ENCODE measurements at places on chromosomes 16 and 17.

DNA sequence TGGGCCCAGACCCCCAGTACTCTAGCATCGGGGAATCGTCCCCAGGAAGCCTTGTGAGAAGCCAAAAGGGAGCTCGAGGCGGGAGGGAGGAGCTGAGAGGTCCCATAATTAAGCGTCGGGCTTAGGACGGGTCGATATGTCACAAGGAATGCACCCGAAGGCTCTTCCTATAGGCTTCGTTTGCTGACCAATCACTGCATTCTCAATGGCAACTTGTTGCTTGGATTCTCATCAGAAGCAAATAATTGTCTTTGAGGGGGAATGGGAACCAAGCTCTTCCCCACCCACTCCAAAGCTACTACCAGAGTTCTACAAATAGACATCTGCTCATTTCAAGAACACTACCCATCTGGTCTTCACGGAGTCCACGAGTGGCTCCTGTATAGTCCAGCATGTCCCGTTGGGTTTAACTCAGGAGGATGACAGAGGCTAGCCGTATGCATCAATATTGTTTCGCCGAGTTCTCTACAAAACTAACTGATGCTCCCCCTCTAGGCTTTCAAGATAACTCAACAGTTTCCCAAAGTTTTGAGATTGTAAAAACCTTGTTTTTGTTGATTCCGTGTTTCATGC, 628 bp upstream of the BLMH start:
- peak; percentile 68 for DNase-seq

GRCh38 chr17:74359916-74360315, 1.8 kb downstream of the BTBD17 start:
- DNase-seq = no peak

DNA sequence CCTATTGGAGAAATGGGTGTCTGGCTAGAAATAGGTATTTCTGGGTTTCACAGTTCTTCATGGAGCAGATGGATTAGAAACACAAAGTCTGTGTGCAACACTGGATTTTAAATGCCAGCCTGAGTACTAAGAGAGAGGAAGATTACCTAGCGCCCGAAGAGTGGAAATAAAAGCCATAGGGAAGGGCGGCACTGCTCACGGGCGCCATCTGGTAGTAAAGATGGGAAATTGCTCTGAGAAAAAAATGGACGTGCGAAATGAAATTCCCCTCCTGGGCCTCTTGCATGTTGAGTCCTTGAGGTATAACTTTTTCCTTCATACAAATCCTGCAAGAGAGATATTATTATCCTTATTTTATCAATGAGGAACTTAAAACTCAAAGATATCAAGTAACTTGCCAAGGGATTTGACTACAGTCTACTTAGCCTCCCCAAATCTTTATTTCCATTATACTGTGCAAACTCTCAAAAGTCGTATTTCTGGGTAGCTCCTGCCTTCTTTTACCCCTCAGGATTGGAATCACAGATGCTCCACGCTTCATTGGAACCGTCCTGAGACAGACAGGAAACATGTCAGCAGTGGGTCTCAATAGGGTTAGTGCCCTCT, 72.8 kb downstream of the MMD start:
- peak; percentile 74 for DNase-seq

DNA sequence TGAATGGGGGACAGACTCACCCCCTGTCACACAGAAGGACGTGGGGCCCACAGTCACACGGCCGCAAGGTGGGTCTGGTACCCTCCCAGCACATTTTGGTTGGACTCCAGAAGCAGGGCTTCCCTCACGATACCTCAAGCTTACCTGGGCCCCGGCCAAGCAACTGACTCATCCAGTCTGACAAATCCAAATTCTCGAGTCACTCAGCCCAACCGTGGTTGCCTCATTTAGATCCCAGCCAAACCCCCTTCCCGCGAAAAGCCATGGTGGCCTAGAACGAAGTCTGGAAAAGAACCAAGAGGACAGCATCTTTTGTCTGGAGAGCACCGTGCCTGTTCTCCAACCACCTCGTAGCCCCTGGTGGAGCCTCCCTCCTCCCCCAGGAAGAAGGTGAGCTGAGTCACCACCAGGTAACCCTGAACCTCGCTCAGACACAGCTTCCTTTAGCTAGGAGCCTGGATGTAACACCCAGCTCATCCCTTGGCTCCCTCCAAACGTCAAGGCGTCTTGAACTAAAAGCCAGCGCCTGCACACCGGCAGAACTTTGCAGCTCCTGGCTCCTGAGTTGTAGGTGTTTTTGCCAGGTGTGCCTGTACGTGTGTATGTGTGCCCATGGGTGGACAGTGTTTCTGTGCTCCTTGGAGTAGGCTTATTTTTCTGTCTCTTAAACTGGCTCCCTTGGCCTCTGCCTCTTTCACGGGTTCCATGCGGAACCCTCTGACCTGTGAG, 78.9 kb downstream of the CMIP start:
- peak; percentile 49 for DNase-seq

DNA sequence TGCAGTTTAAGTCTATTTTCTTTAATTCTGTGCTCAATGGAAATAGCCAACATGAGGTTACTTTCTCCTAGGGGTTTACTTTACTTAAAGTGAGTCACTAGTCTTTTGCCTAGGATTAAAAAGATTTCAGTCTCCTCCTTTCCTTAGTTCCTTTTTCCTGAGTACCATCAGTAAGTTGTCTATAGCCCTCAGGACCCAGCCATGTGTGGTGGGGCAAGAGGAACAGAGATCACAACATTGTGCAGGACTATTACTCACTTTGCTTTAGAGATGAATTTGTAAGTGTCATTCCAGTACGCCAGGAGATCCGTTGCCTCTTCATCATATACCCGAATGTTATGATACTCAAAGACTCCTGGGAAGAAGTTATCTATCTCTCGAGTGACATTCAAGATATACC, 27.7 kb upstream of the CORO6 start:
- no peak for DNase-seq

- no peak for DNase-seq
These were observed 15.9 kb upstream of the ARHGAP17 start for GRCh38 chr16:25031132-25031440.

- DNase-seq = peak; percentile 6
These were observed 175.3 kb downstream of the UTP18 start for GRCh38 chr17:51435641-51436091.

DNA sequence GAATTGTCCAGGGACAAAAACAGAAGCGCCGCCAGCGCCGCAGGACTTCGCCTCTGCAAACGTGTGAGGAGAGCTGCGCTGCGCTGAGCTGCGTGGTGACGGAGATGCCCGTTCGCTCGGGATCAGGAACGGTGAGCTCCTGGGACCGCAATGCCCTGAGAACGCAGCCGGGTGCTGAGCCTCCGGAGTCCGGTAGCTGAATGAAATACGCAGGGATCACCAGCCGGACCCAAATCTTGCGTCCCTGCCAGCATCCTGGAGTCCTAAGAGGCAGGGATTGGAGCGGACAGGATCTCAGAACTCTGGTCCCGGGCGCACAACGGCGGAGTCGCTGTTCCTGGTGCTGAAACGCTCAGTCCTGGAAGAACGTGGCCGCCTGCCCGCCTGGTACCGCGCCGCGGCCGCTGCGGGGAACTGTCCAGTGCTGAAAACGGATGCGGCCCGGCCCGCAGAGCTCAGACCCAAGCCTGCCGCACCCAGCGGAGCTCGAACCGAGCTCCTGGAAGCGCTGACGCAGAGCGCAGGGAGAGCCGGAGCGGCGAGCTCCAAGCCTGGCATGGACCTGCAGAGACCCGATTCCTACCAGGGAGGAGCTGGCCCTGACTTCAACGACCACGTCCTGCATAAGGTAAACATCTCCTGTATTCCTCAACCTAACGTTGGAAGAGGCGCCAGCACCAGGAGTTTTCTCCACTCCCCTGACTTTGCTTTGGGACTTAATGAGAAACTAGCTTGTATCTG, 41.5 kb downstream of the CD300LF start:
- peak; percentile 83 for DNase-seq

DNA sequence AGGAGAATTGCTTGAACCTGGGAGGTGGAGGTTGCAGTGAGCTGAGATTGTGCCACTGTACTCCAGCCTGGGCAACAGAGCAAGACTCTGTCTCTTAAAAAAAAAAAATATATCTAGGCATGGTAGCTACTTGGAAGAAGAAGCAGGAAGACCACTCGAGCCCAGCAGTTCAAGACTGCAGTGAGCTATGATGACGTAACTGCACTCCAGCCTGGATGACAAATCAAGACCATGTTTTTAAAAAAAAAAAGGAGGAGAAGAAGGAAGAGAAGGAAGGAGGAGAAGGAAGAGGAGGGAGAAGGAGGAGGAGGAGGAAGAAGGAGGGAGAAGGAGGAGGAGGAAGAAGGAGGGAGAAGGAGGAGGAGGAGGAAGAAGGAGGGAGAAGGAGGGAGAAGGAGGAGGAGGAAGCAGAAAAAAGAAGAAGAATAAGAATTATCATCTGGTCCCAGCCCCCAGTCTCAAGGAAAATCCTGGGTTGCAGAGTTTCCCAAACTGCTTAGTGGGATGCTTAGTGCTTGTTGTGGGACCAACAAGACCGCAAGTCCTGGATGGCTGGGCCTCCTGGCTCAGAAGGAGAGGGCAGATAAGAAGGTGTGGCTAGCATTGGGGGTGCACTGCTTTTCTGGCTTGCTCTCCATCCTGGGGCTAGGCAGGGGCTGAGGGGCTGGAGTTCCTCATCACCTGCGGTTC, 3.7 kb upstream of the DRC7 start:
- no peak for DNase-seq

GRCh38 chr17:57739402-57740234, 5.5 kb downstream of the CCDC182 start:
- peak; percentile 31 for DNase-seq

DNA sequence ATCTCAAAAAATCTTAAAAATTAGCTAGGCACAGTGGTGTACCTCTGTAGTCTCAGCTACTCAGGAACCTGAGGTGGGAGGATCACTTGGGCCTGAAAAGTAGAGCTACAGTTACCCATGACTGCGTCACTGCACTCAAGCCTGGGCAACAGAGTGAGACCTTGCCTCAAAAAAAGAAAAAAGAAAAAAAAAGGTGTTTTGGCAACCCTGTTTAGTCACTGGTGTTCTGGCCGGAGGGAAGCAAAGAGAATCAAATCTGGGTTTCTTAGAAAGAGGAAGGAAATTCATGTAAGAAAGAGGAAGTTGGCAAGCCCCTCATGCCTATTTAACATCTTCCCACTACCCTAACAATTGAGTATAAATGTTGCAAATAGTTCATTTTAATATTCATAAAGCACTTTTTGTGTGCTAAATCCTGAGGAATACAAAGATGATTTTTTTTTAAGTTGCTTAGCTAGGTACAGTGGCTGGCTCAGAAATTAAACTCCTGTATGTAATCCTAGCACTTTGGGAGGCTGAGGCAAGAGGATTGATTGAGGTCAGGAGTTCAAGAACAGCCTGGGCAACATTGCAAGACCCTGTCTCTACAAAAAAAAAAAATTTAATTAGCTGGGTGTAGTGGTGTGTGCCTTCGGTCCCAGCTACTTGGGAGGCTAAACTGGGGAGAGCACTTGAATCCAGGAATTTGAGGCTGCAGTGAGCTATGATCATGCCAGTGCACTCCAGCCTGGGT, 6.5 kb upstream of the USP32 start:
- DNase-seq = no peak

DNA sequence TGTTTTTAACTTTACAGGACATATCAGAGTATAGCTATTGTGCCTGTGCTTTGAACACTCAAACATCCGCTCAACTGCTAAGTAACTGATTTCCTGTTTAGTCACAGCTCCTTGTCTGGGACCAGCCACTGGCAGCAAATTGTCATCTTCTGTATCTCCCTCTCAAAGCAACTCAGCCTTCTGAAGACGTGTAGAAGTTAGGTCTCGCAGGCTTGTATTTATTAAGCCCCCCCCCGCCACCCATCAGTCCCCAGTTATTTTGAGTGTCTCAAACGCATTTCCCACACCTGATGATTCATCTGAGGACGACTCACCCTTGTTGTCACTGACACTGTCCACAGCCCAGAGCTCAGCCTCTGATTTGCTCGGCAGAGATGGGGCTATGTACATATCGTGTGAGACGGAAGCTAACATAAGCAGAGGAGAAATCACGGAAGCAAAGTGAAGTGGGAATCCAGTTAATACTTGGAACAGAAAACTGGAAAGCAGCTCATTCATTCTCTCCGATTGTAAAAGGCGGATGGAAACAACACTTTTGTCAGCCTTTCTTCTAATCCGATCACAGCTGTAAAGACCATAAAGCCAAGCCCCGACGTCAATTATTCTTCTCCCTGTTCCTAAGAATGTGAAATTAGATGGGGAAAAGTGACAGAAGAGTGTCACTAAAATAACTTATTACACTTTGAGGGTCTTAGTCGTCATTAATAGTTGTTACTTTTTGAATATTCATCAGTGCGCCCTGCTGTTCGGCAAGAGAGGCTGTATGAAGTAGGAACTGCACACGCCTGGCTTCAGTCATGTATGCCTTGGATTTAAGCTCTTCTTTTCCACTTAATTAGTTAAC, 64.2 kb downstream of the PITPNC1 start:
- peak; percentile 23 for DNase-seq

DNA sequence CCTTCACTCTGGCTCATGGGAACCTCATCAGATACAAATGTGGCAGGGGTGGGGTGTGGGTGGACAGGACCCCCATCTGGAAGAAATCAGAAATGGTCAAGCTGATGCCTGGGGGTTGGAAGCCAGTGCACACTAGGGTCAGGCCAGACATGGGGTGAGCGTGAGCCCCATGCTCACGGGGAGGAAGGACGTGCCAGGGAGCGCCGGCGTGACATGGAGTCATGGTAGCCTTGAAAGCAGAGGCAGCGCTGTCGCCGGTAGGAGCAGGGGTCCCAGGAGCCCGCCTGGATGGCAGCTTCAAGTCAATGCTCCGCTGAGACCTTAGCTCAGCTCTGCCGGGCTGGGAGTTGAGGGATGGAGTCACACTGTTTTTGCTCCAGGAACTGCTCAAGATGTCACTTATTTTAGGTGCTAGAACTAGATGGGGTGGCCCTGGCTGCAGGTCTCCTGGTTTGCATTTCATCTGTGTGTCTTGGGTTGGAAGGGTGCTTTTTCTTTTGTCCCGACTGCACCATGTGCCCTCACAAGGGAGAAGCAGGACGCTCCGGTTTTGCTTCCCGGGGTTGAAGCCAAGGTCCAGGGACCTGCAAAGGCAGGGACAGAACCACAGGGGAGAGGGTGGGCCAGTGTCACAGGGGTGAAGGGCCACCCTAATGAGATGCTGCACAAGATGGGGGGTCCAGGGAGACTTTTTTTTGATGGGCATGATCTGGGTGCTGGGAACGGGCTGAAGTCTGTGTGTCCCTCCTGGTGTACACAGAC, 51.4 kb downstream of the USP22 start:
- DNase-seq = no peak

- DNase-seq = no peak
These were observed 443.8 kb downstream of the SLC39A11 start for GRCh38 chr17:72648702-72649101.

DNA sequence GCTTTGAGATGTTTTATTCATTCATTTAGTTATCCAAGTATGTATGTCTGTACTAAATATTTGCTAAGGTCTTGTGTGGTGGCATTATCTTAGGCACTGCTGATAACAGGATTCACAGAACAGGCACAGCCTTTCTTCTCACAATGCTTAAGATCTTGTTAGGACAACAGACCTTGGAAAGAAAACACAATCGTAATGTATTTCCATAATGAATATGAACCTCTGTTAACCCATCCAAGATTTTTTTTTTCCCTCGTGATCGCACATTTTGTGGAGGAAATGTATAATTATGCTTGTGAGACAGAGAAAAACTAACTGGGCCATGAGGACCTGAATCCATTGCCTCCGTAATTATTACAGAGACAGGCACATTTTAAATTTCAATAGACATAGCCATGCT, 121.9 kb downstream of the NPIPB5 start:
- no peak for DNase-seq

Data from choroid plexus epithelial cell (primary cell).